Mucosa of gallbladder (tissue), 1 donor: ENCODE measurements at places on chromosomes 5 and 9.

DNA sequence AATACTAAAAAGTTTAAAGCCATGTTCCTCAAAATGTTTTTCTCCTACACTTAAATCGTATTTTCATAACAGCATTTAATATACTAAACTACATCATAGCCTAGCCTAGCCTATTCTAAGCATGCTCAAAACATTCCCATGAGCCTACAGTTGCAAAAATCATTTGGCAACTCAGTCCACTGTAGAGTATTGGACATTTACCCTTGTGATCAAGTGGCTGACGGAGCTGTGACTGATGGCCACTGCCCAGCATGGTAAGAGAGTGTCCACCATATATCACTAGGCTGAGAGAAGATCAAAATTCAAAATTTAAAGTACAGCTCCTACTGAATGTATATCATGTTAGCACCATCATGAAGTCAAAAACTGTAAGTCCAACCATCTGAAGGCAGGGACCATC lies 30.9 kb downstream of the SEMA5A start:
- no peak for DNase-seq

DNA sequence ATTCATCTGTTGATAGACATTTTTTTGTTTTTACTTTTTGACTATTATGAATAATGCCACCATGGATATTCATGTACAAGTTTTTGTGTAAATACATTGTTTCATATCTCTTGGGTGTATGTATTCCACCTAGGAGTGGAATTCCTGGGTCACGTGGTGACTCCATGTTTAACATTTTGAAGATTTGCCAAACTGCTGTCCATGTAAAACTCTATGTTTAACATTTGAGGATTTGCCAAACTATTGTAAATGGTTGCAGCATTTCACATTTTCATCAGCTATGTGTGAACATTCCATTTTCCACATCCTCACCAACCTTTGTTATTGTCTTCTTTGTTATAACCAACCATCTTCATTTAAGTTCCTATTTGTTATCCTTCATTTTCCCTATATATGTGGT lies 12.2 kb downstream of the TMEFF1 start:
- no peak for DNase-seq

DNA sequence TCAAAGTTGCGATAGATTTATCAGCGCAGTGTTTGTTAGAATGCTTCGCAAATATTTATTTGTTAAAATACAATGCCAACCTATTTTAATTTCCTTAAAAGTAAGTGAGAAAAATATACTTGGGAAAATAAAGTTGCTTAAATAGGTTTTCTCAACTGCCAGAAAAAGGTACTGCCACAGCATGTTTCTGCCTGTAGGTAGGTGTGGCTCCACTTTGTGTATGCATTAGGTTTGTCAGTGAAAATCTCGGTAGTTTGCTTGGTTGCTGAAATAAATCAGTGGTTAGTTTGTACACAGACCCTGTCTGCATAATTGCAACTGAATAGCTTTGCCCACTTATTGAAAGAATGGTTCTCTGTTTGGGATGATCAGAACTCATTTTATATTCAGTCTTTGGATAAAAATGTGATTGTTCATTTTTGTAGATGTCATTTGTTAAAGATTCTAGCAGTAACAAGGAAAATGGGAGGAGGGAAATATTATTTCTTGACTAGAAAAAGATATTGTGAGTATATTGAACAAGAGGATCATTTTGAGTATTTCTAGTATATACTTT lies 25.7 kb downstream of the C9orf85 start:
- no peak for DNase-seq

DNA sequence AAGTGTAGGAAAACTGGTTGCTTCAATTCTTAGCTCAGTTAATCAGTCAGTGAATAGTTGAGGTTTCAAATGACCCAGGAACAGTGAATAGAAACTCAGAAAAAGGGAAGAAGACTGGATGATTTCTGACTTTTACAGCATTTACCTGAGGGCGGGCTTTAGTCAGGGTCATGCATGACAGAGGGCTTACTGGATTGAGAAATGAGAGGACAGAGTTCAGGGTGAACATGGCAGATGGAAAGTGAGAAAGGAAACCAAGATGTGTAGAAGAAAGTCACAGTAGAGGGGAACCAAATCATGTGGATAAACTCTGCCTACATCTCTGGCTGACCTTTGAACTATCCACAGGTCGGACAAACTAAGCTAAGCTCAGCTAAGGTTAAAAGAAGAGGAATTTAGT lies 596.0 kb downstream of the SEMA5A start:
- DNase-seq = no peak

GRCh38 chr5:6096101-6096500 lies 282.2 kb downstream of the MED10 start:
- DNase-seq = no peak

DNA sequence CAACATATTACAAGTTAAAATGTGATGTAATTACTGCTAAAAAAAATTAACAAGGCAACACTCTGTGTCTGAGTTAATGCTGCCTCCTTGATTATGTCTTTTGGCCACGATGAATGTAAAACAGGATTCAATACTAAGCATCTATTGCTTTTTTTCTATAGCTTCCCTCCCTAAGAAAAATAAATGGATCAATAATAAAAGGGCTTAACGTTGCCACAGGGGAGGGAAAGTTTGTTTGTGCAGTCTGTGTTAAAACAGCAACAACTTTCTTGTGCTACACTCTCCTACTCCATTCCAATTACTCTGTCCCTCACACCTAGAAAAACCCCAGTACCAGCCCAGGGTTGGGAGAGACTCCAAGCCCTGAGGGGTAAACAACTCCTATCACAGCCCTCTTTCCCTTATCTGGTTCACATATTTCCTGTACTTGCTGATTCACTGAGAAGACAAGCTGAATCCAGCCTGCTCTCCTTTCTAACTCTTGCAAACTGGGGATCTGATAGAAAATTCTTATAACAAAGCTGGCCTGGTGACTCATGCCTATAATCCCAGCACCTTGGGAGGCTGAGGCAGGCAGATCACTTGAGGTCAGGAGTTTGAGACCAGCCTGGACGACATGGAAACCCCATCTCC lies 44.8 kb downstream of the PTPN3 start:
- peak; percentile 14 for DNase-seq

DNA sequence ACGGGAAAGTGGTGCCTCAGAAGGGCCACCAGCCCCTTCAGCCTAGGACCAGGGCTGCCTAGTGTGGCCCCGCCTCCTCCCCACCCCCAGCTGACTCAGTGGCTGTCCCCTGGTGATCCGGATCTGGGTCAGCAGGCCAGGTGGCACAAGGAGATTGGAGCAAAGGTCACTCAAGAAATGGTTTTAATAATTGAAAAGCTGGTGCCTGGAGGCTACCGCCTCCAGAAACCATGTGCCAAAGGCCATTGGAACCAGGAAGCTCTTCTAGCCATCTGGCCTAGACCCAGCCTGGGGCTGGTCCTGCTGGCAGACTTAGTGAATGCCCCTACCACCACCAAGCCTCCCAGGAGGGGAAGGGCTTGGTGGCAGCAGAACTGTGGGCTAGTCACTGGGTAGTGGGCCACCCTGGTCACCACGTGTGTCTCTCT lies 1.5 kb downstream of the ST6GALNAC4 start:
- no peak for DNase-seq
